ENCODE measurements at places on chromosomes 7 and 10.
A peak's percentile ranks its signal among the peaks of the same experiment; 100 is the strongest.

DNA sequence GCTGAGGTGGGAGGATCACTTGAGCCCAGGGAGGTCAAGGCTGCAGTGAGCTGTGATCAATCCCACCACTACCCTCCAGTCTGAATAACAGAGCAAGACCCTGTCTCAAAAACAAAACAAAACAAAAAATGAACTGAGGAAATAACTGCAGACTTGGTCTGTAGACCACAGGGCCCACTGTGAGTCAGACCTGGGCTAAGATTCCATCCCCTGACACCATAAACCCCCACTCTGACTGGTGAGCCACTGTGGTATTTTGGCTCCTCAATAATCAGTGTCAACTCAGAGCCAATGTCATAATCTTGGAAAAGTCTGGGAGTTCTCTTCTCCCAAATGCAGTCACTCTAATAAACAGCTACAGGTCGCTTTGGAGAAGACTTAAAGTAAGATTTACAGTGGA is 24.0 kb upstream of the ERCC6 start:
- DNase-seq = no peak

- no peak for DNase-seq
Measured at GRCh38 chr7:158729646-158730382, 25.2 kb upstream of the NCAPG2 start.

- DNase-seq = no peak
Measured at GRCh38 chr10:113347508-113347907, 205.3 kb upstream of the HABP2 start.

DNA sequence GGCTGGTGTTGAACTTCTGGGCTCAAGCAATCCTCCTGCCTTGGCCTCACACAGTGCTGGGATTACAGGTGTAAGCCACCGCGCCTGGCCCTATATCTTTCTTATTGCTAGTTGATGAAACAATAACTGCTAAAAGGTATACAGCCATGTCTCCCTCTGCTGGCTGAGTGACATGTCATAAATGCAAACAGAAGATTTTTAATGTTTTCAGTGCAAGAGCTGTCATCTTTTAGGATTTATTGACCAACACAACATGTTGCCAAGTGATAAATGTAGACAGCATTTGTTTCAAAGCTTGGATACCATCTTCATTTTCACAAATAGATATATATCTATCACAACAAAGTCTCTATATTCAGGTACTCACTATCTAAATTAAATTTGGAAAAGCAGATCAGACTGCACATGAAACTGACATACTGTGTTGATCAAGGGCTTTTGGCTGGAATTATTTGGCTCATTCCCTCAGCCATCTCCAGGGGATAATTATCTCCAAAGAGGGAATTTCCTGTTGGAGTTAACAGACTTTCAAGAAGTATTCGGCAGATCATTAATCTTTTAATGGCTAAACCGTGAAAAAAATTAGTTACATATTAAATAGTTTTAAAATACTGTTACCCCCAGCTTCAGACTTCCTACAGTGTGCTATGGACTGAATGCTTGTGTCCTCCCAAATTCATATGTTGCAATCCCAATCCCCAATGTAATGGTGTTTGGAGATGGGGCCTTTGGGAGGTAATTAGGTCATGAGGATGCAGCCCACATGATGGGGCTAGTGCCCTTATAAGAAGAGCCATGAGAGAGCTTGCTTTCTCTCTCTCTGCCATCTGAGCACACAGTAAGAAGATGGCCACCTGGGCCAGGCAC is 41.3 kb upstream of the SRPK2 start:
- no peak for DNase-seq

DNA sequence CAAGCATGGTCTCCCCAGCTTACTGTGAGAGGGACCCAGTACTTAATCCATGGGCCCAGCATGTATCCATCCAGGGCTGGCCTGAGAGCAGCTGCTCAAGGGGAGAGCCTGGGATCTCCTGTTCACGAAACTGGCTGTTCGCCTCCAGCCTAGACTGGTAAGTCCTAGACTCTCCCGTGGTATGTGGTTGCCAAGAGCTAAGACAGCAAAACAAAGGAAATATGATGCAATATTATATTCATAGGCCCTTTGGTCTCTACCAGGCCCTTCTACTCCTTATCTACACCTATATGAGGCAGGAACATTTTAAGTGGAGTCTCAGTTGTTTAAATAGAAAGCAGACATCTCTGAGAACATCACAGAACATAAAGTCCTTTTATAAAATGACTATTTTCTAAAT is 28.9 kb upstream of the STK17A start:
- DNase-seq = no peak

DNA sequence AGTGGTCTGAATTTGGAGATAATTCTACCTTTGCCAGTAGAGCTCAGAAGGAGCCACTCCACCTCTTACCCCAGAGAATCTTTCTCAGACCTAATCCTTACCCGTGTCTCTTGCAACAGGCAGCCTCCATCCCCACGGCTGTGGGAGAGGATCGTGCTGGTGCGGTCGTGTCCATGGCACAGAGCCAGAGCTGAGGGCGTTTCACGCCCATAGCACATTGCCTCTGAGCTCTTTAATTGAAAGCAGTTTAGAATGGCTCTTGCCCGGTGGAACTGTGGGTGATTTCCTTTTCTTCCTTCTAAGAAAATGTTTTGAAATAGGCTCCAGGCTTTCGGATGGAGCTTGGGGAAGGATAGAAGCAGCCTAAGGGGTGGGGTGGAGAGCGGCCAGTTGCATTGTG is 41.5 kb downstream of the PRF1 start:
- DNase-seq = no peak

- DNase-seq = peak; percentile 26
Measured at GRCh38 chr7:95476904-95477594, 8.7 kb upstream of the ASB4 start.

GRCh38 chr7:117322741-117323304 is at the start of gene WNT2:
Gene WNT2 (minus strand): TSS chr7:117323058. CDS start chr7:117322989, 69 bp downstream.
- DNase-seq = no peak

GRCh38 chr10:8060010-8060703 is 5.7 kb downstream of the GATA3 start:
- DNase-seq = no peak

GRCh38 chr7:127447326-127447945 is 54.9 kb upstream of the ZNF800 start:
- peak; percentile 38 for DNase-seq

DNA sequence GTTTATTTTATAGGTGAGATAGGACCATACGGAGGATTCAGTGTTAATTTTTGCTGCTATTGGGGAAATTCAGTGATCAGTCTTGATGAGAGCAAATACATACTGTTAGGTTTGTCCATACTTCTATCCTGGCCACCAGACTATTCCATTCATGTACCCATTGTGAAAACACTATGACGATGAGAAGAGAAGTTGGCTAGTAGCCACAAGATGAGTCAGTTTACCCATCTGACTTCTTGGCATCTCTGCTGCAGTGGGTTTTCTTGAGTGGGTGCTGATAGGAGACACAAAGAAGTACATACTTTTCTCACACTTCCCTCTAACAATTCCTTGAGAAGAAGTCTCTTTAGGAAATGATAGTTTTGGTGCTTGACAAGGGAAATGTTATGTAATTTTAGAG is 133.1 kb downstream of the TFPI2 start:
- DNase-seq = no peak

DNA sequence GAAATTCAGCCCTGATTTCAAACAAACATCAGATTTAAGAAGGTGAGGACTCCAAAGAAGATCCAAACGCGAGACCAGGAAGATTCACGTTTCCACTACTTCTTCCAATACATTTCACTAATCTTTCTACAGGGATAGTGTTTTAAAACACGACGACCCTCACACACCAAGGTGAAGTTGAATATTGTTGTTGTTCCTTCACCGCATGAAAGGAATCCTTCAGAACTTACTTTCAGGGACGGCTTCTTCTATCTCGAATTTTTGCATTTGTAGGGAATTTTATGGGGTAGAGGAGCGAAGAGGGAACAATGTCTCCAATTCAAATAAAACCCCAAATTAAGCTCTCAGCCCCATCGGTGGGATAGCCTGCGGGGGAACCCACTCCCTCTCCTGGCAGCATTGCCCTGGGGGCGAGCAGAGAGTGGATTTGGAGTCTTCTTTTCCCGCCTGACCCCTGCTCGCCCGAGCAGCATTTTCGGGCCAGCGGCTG is 1.5 kb upstream of the GATA3 start:
- no peak for DNase-seq

DNA sequence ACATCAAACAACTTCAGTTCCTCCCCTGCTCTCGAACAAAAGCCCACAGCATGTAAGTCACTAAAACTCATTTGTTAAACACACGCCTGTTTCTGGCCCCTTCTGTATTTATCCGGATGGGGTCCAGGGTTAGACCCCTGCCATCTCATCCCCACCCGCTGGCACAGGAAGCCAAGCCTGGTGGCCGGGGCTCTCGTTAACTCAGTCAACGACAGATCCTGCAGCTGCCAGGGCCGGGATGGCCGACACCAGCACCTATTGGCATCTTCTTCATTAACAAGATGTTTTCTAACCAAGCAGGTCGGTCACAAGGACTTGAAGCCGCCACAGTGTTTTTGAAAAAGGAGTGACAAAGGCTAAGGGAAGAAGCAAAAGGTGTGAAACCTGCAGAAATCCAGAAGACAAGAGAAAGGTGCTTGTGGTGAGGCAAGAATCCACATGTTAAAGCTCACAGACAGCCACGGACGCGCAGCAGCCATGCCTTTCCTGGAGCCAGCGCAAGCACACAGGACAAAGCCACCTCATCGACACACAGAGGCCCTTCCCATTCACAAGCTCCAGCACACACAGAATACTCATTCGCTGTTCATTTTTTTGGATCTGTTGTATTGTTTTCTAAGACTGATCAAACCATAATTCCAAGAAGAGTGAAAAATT is 202.7 kb downstream of the DIP2C start:
- DNase-seq = no peak

- DNase-seq = no peak
Measured at GRCh38 chr7:156334636-156335035, 305.9 kb upstream of the RNF32 start.

GRCh38 chr7:51732116-51732515 is 415.5 kb upstream of the COBL start:
- DNase-seq = no peak

DNA sequence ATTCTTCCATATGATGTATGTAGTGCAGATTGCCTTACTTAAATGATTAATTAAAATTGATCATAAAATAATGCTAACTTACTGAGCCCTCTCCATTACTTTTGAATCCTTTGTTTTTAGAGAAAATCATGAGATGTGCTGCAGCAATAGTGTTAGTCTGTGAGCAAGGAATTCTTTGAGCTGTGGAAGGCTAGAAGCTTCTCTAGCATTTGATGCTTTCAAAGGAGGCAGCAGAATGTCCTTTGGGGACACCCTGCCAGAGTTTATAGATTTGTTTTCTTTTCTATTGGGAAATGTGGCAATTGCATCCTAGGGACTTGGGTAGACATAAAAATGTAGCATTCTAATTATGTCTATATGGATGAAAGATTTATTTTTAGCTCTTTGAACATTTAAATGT is 284.1 kb upstream of the SMIM30 start:
- DNase-seq = no peak

DNA sequence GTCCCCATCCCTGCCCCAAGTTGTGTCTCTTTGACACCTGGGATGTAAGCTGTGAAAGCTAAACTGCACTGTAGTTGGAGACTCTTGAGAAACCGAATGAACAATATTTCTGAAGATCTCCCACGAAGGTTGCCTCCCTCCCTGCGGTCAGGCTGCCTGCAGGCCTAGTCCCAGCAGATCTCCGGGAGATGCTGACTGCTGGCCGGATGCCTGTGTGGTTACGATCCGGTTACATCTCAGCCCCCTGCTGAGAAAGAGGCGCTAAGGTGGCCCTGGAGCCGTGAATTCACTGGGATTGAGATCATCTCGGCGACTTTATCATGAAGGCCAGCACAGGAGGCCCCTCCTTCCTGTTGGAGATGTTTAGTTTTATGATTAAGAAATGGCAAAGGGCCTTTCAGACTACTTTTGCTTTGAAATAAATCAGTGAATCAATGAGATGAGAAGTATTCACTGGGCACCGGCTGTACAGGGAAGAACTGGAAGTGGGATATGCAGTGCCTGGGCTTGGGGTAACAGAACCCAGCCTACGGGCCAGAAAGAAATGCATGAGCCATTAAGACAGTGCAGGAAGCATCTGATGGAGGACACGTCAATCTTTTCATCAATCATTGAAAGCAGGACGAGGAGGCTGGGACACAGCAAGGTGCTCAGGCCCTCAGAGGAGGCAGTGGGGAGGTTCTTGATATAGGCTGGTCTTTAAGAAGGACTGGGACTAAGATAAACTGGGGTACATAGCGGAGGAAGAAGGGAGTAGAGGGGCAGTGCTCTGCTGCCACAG is 177.6 kb downstream of the PRKAG2 start:
- peak; percentile 83 for DNase-seq

GRCh38 chr7:102934701-102935100 is 21.9 kb downstream of the LRRC17 start:
- no peak for DNase-seq

DNA sequence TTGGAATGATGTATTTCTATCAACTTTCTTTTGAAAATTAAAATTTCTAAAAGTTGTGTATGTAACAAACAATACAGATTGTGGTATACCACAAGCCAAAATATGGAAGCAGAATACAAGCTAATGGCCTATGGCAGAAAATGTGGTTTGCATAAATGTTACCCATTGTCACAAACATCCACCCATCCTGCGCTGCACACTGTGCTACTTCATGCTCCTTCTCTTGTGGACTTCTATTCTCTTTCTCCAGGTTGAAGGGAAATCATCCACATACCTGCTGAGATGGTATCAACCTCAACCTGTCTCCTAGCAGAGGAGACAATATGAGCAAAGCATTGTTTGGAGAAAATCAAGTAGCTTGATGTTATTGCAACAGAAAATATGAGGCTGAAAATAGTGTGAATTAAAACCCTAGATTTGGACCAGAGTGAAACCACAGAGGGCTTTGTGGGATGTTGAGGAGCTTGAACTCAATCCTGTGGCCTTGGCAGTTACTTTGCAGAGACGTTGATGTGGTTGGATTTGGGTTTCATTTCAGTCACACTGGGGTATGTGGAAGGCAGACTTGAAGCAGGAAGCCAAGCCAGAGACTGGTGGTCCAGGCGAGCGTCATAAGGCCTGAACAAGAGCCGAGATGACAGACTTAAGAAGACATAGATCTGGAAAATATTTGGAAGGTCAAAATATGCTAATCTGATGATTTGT is 63.8 kb downstream of the ICA1 start:
- no peak for DNase-seq

DNA sequence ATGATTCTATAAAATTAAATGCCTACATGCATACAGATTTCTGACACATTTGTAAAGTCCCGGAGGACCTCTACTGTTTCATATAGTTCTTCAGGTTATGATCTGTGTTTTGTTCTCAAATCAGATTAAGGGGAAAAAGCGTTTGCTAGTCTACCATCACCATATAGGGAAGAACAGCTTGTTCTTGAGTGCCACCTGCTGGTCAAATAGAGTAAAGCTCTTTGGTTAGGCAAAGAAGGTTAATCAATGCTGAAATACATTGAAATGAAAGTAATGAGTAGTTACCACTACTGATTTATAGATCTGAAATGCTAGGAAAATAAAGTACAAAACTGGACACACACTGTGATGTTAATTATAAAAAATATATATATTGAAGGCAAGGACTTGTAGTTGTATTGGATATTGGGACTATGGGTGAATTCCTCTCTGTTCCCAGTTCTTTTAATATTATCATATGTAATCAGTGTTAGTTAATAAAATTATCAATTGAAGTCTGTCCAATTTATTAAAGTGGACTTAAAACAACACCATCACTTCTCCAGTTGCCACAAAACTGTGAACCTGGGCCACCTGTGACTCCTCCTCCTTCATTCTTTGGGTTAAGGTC is 72.6 kb upstream of the PDLIM1 start:
- DNase-seq = peak; percentile 51

GRCh38 chr10:109853921-109854320 is 69.4 kb downstream of the XPNPEP1 start:
- no peak for DNase-seq
